ENCODE measurements at places on chromosomes 6 and 20.

GRCh38 chr20:38054647-38055046, 21.1 kb downstream of the RPRD1B start:
- no peak for DNase-seq

GRCh38 chr20:6178537-6178936, 55.7 kb upstream of the FERMT1 start:
- DNase-seq: no peak

- DNase-seq: no peak
Observed at GRCh38 chr6:13508711-13509705, 21.6 kb upstream of the GFOD1 start.

DNA sequence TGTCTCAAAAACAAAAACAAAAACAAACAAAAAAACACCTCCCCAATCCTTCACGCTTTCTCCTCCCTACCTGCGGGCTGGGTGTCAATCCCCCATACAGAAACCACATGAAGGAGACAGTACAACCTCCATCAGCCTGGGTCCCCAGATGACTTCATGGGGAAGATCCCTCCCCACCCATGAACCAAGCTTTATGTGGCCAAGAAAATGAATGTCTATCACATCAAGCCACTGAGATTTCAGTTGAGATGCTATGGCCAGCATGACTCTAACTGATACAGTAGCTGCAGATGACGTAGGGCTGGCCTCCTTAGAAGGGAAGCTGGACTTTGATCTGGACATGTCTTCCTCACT, 21.2 kb upstream of the BNIP5 start:
- no peak for DNase-seq

GRCh38 chr6:34865107-34865506, 22.7 kb downstream of the TAF11 start:
- no peak for DNase-seq

DNA sequence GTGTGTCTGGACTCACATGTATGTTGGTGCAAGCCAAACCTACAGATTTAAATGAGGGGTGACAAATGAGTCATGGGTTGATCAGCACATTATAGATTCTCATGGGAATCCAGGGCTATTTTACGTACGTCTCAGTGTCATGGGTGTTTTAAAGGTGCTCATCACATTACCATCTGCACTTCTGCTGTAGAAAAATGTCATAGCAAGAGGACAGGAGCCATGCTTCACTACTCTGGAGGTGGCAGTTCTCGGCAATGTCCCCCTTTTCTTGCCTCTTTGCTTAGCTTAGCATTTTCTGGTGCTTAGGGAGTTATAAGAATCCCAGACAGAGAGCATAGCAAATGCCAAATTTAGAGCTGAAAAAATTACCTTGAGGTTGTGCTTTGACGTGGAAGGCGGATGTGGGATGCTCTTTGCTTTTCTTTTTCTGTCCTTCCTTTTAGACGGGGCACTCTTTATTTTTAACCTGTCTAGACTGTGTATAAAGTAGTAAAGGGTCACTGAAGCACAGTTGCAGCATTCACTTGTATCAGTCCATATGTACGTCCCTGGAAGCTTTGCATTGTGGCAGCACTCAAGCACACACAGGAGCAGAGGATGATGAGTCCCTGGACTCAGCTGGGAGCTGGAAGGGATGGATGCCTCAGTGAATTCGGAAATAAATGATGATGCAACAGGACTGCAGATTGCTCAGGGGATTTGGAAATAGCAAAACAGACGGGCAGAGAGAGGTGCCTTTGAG, 139.7 kb downstream of the SYNDIG1 start:
- no peak for DNase-seq

DNA sequence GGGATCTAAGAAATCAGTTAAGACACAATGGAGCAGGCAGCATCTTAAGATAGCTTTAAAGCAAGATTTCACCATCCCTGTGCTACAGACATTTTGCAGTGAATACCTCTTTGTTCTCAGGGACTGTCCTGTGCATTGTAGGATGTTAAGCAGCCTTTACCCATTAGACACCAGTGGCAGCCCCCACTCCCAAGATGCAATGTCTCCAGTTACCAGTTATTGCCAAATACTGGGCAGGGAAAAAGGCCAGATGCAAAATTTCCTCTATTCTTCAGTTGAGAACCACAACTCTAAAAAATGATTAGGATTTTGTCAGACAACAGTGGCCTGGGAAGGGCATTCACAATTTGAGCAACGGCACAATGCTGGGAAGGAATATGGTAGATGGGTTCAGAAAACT, 6.1 kb downstream of the FBXO5 start:
- no peak for DNase-seq
